ENCODE measurements at places on chromosomes 1 and 21. TPM values are rescaled to one million over a fixed set of nuclear protein-coding genes. Genes with fewer than 3 reads are reported as not detected.

DNA sequence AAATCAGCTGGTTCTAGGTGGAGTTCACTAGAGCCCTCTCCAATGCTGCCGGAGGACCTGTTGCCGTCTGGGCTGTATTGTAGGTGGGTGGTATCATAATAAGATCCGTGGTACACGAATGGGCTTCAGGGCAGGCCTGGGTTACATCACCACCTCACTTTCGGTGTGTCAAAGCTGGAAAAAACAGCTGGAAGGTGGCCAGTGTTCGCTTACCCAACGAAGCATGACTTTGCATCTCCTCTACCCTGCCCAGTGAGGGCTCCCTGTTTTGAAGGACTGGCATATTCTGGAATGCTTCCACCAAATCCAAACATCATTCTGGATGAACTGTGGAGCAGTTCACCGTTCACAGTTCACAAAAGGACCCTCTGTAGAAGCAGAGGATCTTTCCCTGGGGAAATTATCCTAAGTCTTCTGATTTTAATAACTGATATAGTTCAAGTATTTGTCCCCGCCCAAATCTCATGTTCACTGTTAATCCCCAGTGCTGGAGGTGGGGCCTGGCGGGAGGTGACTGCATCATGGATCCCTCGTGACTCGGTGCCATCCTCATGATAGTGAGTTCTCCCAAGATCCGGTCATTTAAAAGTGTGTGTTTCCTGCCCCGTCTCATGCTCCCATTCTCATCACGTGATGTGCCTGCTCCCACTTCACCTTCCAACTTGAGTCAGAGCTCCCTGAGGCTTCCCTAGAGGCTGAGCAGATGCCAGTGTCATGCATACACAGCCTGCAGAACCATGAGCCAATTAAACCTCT, 429.0 kb downstream of the KIF26B start:
- DNase-seq, result no peak

DNA sequence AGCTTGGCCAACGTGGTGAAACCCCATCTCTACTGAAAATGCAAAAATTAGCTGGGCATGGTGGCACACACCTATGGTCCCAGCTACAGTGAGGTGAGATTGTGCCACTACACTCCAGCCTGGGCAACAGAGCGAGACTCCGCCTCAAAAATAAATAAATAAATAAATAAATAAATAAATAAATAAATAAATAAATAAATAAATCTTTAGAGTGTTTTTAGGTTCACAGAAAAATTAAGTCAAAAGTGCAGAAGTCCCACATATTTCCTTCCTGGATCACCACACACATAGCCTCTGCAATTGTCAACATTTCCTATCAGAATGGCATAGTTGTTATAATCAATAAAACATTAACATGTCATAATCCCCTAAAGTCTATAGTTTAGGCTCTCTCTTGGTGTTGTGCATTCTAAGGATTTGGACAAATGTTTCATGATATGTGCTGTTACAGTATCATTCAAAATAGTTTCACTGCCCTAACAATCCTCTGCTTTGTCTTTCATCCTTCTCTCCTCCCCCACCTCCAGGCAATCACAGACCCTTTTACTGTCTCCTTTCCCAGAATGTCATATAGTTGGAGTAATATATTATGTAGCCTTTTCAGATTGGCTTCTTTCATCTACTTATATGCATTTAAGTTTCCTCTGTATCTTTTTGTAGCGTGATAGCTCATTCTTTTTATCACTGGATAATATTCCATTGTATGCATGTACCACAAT, 58.3 kb downstream of the LAMC1 start:
- DNase-seq, result no peak

- DNase-seq, result no peak
Measured at GRCh38 chr1:217137210-217137881, 414.1 kb upstream of the ESRRG start.

DNA sequence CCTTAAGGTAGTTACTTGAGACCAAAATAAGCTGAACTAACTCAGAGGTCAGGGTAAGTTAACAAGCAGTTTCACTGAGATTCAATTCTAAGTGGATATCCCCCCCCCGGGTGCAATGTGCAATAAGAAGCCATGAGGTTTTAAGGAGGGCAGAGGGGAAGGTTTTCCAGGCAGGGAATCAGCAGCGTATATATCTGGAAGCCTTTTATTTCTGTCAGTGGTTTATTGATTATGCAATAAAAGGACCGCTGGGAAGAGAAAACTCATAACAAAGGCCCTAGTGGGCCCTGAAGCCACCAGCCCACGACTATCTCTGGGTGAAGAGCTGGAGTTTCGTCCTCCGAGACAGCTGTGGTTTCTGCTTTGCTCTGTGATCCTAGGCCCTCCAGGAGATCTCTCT, 53.1 kb upstream of the CTPS1 start:
- DNase-seq, result no peak

DNA sequence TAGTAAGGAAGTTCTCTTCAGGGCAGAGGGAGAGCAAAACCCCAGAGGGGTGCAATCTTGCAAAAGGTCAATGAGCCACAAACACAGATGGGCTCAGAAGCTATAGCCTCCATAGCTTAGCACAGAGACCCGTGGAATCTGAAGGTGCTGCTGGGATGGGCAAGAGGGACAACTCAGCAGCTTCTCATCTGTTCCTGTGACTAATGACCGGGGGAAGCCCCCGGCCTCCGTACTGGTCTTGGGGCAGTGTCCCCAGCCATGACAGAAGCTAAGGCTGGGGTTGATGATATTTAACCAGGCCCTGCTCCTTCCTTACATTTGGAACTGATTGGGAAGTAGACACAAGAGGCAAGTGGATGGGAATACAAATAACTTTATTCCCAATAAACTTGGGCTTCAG, 19.1 kb downstream of the EXOC8 start:
- DNase-seq, result no peak

DNA sequence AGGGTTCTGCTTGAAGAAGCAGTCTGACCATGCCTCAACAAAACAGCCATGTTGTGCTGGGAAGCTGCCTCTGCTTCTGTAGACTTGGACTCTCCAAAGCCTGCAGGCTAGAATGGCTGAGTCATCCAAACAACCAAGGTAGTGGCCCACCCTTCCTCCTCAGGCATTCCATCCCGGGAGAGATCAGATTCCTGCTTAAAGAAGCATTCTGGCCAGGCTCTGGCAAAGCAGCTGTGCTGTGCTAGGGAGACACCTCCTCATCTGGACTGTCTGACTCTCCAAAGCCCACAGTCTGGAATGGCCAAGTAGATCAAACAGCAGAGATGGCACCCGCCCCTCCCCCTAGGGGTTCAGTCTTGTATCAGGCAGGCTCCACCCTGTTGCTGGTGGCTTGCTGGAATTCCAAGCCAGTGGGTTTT, 38.3 kb upstream of the F3 start:
- no peak for DNase-seq

- DNase-seq, result no peak
Measured at GRCh38 chr1:63533931-63534330, 10.6 kb downstream of the EFCAB7 start.

The HSD11B1 gene
- total RNA-seq, result 8.6 TPM

The OR2L3 gene
- total RNA-seq, result not detected

All from Peyer's patch (tissue), 4 donors.